Left lobe of liver (tissue), 2 donors: ENCODE measurements at places on chromosomes 1 and 21.

GRCh38 chr1:209513226-209513625, 70.3 kb upstream of the CAMK1G start:
- DNase-seq = no peak

GRCh38 chr1:202046748-202047708, 36.6 kb downstream of the ELF3 start:
- DNase-seq = no peak

- no peak for DNase-seq
Measured at GRCh38 chr1:91754816-91755580, 131.0 kb downstream of the TGFBR3 start.

GRCh38 chr1:65109487-65109886, 38.5 kb upstream of the AK4 start:
- DNase-seq = no peak

GRCh38 chr1:116870300-116870699, 39.4 kb upstream of the PTGFRN start:
- no peak for DNase-seq

GRCh38 chr1:13950637-13951036, 250.6 kb downstream of the PRDM2 start:
- DNase-seq = no peak

- no peak for DNase-seq
Measured at GRCh38 chr1:182200025-182200812, 138.7 kb upstream of the ZNF648 start.
